Vein endothelial cell (primary cell): ENCODE measurements at places on chromosomes 7 and 10. TPM values are rescaled to one million over a fixed set of nuclear protein-coding genes. Genes with fewer than 3 reads are reported as not detected.

The PNLIPRP1 gene
- total RNA-seq, result not detected in 2 replicates

The ARHGAP22 gene
- total RNA-seq, result 47.7 and 53.2 TPM in 2 replicates

The EIF4EBP2 gene
- 45.4 and 59.0 TPM in 2 replicates for total RNA-seq

The KCND2 gene
- 0.29 and 0.33 TPM in 2 replicates for total RNA-seq

The BMPR1A gene
- 0.65 and 0.76 TPM in 2 replicates for total RNA-seq

The GLI3 gene
- 2.9 and 3.6 TPM in 2 replicates for total RNA-seq

The ENTPD1 gene
- 40.5 and 41.2 TPM in 2 replicates for total RNA-seq

The CYP2C19 gene
- total RNA-seq, result not detected in 2 replicates

The OR2A12 gene
- not detected in 2 replicates for total RNA-seq

The PIP gene
- total RNA-seq, result not detected in 2 replicates

The STYXL1 gene
- 31.0 and 32.3 TPM in 2 replicates for total RNA-seq

The HOXA9 gene
- 10.8 and 18.2 TPM in 2 replicates for total RNA-seq

The EGFR gene
- total RNA-seq, result 3.6 and 5.3 TPM in 2 replicates

The LSM8 gene
- total RNA-seq, result 28.4 and 44.7 TPM in 2 replicates

The MUC3A gene
- total RNA-seq, result under 0.01 TPM in 1 of 2 replicates, not detected in the other

The IL2RA gene
- not detected in 2 replicates for total RNA-seq

The DNA2 gene
- 5.9 and 11.6 TPM in 2 replicates for total RNA-seq

The SPDYE16 gene
- total RNA-seq, result under 0.01 TPM in 1 of 2 replicates, not detected in the other

The OR13A1 gene
- total RNA-seq, result not detected in 2 replicates

The DIP2C gene
- 7.8 and 8.3 TPM in 2 replicates for total RNA-seq

The VGF gene
- total RNA-seq, result 0.10 TPM in 1 of 2 replicates, not detected in the other

The NYAP1 gene
- total RNA-seq, result 4.0 and 4.6 TPM in 2 replicates

The PON1 gene
- not detected in 2 replicates for total RNA-seq

The NEUROD6 gene
- not detected in 2 replicates for total RNA-seq

The OPN1SW gene
- not detected in 2 replicates for total RNA-seq

The MYL10 gene
- not detected in 2 replicates for total RNA-seq
